Esophagus mucosa (tissue), 1 donor: ENCODE measurements at places on chromosomes 13 and 19.

GRCh38 chr19:51799034-51799773 is 4.2 kb downstream of the FPR3 start:
- ATAC-seq: peak; percentile 96

DNA sequence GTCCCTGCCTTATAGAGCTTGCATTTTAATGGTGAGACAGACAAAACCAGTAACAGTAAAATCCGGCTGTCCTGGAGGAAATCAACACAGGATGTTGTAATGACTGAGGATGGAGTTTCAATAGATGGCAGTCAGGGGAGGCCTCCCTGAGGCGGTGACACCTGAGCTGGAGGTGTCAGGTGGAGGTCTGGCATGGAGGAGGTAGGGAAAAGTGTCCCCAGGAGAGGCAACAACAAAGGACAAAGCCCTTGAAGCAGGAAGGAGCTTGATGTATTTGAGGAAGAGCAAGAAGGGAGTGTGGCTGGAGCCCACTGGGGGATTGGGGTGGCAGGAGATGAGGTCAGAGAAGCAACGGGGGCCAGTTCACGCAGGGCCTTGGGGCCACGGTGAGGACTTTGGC is 7.8 kb downstream of the GRIN2D start:
- no peak for ATAC-seq

DNA sequence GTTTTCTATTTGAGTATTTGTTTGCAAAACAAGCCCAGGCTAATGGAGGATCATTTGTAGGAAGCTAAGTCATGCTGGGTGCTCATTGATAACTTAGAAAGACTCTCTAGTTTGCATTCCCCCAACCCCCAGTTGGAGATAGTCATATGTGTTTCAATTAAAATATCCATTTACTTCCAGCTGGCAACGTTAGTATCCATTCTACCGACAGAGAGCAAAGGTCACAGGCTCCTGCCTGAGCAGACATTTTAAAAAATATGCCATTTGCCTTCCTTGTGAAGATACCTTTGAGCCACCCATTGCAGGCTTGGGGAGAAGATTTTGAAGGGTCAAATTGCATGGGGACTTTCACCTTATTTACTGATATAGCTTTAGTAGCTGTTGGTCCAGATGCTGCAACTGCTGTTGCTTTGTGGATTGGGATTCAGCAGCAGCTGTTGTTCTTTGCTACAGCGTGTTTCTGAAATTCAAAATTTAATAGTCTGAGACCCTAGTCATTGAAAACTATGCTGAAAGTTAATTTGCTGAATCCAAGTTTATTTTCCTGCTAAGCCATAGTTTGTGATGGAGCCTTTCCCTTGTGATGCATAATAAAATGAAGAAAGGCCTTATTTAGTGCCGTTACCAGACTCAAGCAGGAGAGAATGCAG is 335.1 kb downstream of the GPC6 start:
- ATAC-seq: no peak

- no peak for ATAC-seq
Observed at GRCh38 chr19:1700733-1701663, 48.6 kb upstream of the TCF3 start.

DNA sequence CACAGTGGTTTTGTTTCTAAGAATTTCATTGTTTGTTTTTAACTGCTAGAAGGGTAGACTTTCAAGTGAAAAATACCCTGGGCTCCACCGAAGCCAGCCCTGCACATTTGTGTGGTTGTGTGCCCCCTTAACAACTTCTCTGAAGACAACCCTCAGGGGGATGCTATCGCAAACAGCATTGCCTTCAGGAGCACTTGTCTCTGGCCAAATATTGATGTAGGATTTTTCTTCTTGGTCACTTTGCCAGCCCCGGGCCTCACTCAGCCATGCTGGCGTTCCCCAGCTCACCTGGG is 69.2 kb upstream of the SERP2 start:
- no peak for ATAC-seq

GRCh38 chr19:56880592-56881190 is 40.2 kb upstream of the PEG3 start:
- ATAC-seq: no peak

- no peak for ATAC-seq
Observed at GRCh38 chr13:112055915-112056269, 11.1 kb upstream of the SOX1 start.

- no peak for ATAC-seq
Observed at GRCh38 chr13:91576590-91576989, 178.2 kb downstream of the GPC5 start.

GRCh38 chr13:112893570-112894422 is 75.2 kb upstream of the MCF2L start:
- peak; percentile 35 for ATAC-seq

GRCh38 chr19:1279782-1280341 is 4.5 kb downstream of the FAM174C start:
- peak; percentile 16 for ATAC-seq

DNA sequence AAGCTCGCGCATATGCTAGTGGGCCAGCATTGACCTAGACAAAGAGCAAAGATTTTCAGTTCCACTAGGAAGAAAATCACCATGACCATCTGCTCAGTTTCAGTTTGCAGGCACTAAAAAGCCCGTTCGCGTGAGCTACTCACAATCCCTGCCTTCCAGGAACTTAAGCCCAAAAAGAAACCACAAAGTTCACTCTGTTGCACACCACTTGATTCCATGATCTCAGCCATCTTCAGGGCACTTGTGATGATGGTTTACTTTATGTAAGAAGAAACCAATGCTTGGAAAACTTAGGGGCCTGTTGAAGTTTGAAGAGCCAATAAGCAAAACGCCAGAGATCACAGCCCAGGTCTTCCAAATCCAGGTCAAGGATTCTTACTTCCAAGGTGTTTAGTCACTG is 45.0 kb upstream of the SLC15A1 start:
- ATAC-seq: no peak

DNA sequence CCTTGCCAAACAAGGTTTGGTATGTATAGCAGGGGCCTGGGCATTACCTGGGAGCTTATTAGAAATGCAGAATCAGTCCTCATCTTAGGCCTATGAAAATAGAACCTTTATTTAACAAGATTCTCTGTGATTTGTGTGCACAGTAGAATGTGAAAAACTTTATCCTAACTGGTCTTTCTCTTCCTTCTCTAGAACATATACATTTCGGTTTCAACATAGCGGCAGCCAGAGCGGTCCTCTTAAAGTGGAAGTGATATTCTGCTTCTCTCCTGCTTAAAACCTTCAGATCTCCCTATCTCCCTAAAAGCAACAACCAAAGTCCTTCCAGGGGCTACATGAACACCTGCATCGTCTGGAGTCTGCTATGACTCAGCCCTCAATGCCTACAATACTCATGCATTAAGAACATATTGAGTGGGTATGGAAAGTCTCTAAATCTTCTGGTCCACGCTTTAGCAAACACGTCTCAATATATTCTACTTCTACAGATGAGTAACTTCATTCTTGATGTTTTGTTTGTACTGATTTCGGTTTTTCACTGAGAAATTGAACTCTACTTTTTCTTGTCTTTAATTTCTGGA is 84.5 kb downstream of the SPRY2 start:
- ATAC-seq: no peak

DNA sequence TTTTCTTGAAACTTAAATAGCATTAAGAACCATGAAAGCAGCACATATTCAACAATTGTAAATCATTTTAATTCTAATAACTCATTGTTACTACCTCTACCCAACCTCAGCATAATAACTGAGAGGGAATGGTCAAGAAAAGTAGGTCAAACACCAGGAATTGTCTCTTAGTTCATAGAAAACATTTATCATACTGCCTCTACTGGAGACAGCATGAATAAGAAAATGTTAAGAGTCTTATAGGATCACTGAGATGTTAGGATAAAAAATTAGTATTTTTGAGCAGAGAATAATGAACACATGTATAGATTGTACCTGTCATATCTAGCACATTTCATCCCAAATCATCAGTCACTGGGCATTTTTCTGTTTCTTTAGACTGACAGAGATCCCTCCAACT is 515.3 kb downstream of the PCDH9 start:
- no peak for ATAC-seq

- ATAC-seq: no peak
Observed at GRCh38 chr13:110664673-110665072, 41.2 kb downstream of the CARS2 start.

DNA sequence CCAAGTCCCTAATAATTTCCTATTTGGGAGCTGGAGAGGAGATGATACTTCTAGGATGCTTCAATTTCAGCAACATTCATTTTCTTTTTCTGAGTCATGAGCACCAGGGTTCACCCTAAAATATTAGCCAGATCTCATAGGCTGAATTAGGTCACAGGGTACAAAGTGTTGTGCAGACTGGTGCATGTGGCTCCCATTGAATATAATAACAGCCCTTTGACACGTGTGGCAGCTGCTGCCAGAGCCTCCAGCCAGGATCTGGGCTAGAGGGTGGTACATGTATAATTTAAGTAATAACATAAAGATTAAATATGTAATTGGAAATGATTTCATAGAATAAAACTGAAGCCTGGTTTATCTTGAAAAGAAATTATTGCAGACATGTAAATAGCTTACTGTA is 244.9 kb downstream of the ATP8A2 start:
- ATAC-seq: no peak
